ENCODE measurements at places on chromosomes 12 and 14. TPM values are rescaled to one million over a fixed set of nuclear protein-coding genes. Genes with fewer than 3 reads are reported as not detected.

- no peak for DNase-seq
Measured at GRCh38 chr14:83638748-83639504, 1891.0 kb upstream of the FLRT2 start.

IL22 gene
- not detected for total RNA-seq

DNA sequence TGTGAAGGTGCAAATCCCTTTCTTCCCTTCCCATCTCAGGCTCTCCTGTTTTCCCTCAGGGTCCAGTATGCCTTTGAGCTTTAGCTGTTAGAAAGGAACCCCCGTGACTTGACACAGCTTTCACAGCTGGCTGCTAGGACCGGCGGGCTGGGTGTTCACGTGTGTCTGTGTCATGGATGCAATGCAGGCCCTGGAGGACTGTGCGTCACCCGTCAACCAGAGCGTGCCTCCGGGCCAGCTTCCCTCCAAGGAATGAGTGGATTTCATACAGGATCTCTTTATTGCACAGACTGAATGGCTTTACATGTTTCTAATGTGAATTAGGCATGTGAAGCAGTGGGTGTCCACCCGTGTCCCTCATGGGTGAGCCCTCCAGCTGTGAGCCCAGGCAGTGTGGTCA lies 77.4 kb downstream of the AACS start:
- no peak for DNase-seq

MDGA2 gene
- 0.39 TPM for total RNA-seq

GALNT16 gene
- total RNA-seq: 124 TPM

DDHD1 gene
- total RNA-seq: 38.1 TPM

GRCh38 chr14:68519671-68520187 lies 273.1 kb downstream of the ZFP36L1 start:
- no peak for DNase-seq

NOVA1 gene
- total RNA-seq: 119 TPM

GRCh38 chr14:68979722-68980451 lies 785 bp upstream of the ACTN1 start:
- DNase-seq: peak; percentile 46

DNA sequence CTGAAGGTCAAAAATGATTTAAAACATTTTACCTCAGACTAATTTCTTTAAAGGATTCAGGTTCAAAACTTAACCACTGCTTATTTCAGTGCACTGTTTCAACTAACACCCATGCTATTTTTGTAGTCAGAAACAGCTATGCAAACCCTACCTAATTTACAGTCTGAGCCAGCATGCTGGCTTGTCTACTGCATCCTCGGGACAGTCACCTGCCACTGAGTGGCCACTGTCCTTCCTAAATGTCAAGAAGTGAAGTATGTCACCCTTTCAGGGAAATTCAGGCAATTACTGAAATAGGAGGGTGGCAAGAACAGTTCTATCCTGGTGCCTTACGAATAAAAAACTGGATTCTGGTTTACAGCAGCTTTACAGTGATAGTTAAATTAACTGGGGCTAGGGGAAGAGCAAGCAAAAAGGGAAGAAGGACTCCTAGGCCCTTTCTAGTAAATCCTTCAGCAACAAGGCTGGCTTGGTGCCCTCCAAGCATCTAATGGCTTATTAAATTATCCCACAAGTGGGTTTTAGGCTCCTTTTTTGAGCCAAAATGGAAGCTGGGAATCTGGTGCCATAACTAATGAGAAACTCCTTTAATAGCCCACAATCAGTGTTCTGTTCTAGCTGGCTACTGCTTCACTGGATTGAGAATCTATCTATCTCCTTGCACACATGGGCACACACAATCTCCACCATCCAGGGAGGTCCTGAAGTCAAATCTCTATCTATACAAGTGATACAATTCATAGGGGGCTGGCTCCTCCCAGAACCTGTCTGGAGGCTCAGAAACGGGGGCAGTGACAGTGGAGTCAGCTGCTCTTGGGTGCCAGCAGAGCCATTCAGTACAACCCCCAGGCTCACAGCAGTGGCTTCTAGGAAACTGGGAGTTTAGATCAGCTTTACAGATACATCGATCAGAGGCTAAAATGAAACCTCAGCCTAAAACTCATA lies 43.4 kb downstream of the SH2B3 start:
- no peak for DNase-seq

DNA sequence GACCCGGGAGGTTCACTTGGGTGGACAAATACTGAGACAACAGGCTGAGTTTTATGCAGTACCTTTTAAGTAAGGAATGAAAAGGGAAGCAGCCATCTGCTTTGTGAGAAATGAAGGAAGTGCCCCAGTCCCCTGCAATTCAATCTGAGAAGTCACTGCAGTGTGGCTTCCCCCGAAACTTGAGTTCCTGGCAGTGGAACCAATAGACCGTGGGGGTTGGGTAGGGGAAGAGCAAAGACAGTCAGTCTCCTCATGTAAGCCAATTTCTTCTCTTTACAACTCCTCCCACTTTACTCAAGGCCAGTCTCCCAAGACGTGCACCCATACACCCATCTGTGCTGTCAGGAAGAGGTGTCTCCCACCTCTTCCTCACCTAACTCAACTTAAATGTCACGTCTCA lies 206.5 kb downstream of the BCAT1 start:
- no peak for DNase-seq

DNA sequence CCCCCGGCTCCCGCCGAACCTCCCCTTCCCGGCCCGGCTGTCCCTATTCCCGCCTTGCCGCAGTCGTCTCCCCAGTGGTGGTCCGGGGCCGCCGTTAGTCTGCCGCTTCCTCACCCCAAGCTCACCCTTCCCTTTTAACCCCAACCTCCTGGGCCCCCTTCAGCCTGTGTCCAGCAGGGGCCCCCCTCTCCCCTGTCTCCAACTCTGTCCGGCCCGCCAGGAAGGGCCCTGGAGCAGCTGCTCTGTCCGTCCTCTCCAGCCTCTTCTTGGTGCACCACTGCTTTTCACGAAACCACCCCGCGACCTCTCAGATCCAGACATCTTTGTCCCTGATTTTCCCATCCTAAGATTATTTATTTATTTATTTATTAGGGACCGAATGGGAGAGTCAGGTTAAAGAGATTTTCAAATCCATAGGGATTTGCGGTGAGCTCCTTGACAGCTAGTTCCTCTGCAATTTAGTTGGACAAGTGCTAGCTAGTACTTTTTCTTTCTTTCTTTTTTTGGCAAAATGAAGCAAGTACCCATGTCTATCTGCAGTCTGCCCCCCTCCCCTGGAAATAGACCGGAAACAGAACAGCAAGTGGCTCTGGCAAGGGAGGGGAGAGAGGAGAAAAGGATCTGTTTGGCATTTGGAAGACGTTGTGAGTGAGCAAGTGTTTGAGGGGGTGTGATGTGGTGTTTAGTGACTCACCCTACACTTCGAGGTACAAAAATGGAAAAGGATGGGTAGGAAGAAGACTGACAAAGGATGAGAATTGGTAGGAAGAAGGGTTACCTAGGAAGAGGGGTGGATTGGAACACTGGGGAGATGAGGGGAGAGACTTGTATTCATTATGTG lies 632 bp downstream of the UBR7 start:
- peak; percentile 66 for DNase-seq

DNA sequence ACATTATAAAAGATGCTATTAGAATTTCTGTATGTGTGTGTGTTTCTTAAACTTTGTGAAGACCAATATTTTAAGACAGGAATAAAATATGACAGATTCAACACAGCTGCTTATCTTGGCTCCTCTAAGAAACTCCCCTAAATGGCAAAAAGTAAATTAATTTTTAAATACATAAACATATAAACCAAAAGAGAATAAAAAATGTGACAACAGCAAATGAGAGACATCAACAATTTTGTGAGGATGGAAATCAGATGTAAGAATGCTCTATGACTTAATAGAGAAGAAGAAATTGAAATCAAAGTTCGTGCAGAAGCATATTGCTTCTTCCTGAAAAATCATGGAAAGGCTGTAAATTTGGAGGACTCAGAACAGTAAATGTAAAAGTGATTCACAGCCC lies 1083.8 kb downstream of the FLRT2 start:
- DNase-seq: no peak

GRCh38 chr14:21023817-21024584 lies 860 bp downstream of the NDRG2 start:
- DNase-seq: peak; percentile 24

GRCh38 chr14:37991027-37991426 lies 216.7 kb upstream of the SSTR1 start:
- DNase-seq: no peak

GRCh38 chr12:71896205-71896882 lies 42.3 kb upstream of the TPH2 start:
- DNase-seq: no peak

NOS1 gene
- 0.96 TPM for total RNA-seq

PTPRR gene
- total RNA-seq: 0.34 TPM

DNA sequence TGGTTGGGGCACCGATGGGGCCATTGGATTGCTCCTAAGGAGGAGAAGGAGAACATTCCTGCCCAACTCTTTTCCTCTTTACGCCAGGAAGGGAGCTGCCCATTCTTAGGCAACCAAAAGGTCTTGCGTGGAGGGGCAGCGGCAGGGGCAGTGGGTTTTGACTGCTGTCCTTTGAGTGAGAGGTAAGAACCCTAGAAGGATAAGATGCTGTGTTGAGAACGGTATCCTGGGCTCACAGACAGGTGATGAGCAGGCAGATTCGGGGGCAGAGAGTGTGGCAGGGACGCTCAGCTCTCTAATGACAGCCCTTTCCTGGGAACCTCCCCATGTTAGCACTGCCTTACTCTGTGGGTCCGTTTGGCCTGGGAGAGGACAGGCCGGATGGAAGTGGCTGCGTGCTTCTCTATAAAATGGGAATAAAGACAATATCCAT lies 13.2 kb downstream of the LRTM2 start:
- no peak for DNase-seq

DNA sequence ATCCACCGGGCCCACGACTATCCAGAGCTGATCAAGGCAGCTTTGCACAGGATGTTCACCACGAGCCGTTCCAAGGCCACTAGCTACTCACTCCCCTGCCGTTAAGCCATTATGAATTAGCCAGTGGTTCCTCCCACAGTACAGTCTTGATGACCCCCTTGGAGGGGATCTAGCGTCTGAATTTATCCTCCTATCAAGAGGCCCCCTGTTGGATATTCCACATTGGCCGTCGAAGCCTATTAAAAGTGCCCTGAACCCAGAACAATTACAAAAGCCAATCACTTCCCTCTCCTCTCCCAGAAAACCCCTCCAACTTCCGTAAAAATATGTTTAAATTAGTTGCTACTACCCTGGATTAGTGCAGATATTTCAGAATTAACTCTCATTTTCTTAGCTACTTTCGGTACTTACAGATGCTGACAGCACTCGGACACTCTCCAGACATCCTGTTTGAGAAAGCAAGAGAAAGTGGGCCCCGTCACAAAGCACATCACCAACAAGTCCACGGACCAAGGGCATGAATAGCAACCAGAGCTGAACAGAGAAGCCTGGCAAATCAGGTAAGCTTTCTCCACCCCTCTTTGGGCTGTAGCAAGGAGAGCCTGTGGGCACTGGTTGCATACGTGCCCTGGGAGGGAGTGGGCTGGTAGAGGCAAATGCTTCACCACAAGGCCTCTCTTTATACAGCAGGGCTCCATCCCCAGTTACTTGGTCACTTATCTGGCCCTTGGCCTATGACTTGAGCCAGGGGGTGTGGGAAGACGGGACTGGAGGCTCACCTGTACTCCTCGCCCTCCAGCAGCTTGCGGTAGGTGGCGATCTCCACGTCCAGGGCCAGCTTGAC lies 5.3 kb downstream of the KRT3 start:
- no peak for DNase-seq

DACT1 gene
- 39.9 TPM for total RNA-seq

- DNase-seq: no peak
Measured at GRCh38 chr14:58107947-58108552, 44.0 kb downstream of the ARMH4 start.

DNA sequence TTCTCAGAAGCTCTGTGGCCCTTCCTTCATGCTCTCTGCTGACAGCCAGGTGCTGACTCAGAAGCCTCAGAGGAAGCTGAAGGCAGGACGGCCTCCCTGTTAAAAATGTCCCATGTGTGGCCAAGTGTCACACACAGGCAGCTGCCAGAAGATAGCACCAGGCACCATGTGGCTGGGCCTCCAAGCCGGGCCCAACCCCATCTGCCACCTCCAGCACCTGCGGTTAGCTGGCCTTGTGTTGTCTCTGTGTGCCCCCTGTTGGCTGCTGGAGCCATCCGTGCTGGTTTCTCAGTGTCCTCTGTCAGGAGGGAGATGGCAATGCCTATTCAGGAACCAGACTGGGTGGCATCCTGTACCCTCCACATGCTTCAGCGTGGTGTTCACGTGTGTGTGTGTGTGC lies 63.2 kb downstream of the TSPAN11 start:
- DNase-seq: peak; percentile 83

- DNase-seq: no peak
Measured at GRCh38 chr12:42725809-42726208, 136.3 kb upstream of the PRICKLE1 start.

KRT80 gene
- not detected for total RNA-seq

- DNase-seq: no peak
Measured at GRCh38 chr12:109817627-109818231, 15.5 kb downstream of the TRPV4 start.

PTPRO gene
- total RNA-seq: 32.5 TPM

- no peak for DNase-seq
Measured at GRCh38 chr12:105110851-105111250, 3.3 kb downstream of the WASHC4 start.

DNA sequence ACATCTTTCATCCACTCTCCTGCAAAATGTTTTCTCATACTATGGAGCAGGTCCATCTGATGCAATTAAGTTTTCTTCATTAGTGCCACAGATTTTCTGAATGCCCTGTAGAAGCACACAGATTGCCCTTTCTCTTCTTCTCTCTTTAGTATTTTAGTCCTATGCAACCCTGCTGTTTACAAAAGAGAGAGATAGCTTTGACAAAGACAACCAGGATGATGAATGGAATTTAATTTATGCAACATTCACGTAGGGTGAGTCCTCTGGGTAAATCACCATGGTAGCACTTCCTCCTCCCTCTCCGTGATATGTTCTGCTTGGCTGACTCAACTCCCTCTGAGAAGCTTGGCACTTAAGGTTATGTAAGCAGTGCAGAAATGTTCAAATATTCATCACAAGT lies 400.9 kb upstream of the PDE3A start:
- DNase-seq: no peak

DNA sequence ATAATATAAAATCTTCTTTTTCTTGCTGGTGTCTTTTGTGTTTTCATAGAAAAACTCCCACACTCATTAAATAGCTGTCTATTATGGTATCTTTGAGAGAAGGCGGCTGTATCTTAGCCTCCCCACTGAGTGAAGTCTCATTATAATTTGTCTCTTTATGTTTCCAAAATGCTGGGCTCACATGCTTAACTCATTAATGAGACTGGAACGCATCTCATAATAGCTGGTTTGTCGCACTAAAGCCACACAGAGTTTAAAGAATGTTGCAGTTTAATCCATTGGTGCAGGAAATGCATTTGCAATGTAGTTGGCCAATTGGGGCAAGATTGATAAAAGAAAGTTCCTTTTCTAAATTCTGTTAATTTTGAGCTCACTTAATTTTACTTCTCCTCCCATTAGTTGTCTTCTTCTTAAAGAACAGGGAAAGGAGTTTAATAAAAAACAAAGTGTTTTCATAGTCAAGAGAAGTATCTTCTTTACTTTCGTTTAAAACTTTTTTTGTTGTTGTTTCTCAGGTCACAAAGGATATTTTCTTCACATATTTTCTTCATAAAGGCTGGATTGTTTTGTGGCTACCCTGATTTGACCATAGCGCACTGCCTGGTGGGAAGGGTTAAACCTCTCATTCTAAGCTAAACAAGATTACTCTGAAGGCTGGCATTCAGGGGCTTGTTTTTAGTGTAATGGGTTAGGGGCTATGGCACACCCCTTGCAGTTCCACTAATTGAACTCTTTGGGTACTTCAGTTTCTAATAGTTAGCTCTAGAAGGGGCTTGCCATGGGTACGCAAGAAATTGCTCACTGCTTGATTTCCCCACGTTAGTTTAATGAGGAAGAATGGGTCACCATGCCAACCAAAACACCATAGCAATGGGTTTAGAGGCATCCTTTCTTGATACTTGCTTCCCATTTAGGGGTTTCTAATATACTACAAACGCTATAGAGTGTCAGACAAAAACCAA lies 197.0 kb downstream of the TMTC2 start:
- no peak for DNase-seq

Measured in glutamatergic neuron (in vitro differentiated cells).